Endothelial cell (in vitro differentiated cells): ENCODE measurements at places on chromosomes 7 and 10.

DNA sequence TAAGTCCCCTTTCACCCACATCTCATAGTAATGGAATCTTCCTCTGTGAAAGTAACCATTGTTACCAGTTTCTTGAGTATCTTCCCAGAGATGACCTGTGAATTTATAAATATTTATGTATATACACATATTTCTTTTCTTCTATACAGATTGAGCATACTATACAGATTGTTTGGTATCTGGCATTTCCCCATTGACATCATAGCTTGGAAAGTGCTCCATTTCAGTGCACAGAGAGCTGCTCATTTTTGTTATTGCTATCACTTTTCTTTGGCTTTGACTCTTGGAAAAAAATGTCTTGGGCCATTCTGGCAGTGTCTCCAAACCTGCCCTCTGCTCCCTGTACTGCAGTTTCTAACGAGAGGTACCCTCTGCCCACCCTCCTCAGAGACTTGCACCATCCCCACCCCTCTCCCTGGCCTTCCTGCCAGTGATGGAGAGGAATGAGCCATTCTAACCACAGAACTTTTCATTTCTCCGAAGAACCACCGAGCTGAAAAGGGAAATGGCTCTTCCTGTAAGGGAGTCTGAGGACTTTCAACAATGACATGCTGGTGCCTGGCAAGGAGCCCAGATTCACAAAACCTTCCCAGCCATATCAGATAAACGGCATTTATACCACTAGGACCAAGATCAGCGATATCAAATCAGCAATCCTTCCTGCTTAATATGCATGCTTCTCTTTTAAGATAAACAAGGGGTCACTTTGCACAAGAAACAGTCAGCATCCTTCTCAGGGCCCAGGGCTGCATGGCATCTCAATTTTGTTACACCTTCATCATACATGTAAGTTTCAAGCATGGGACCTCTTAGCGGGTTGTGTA is 19.7 kb upstream of the CCSER2 start:
- no peak for DNase-seq

- no peak for DNase-seq
These were observed 60.2 kb downstream of the CCDC71L start for GRCh38 chr7:106600569-106601373.

GRCh38 chr10:71571460-71572175 is 148.0 kb downstream of the C10orf105 start:
- no peak for DNase-seq

GRCh38 chr10:80924063-80924952 is 386.6 kb downstream of the SH2D4B start:
- DNase-seq = peak; percentile 65

- no peak for DNase-seq
These were observed 34.3 kb upstream of the WASHC2A start for GRCh38 chr10:50033481-50033880.

GRCh38 chr10:71270301-71271220 is 48.5 kb upstream of the SLC29A3 start:
- DNase-seq = peak; percentile 63

- no peak for DNase-seq
These were observed 82.5 kb upstream of the CAPZA2 start for GRCh38 chr7:116779931-116780330.

DNA sequence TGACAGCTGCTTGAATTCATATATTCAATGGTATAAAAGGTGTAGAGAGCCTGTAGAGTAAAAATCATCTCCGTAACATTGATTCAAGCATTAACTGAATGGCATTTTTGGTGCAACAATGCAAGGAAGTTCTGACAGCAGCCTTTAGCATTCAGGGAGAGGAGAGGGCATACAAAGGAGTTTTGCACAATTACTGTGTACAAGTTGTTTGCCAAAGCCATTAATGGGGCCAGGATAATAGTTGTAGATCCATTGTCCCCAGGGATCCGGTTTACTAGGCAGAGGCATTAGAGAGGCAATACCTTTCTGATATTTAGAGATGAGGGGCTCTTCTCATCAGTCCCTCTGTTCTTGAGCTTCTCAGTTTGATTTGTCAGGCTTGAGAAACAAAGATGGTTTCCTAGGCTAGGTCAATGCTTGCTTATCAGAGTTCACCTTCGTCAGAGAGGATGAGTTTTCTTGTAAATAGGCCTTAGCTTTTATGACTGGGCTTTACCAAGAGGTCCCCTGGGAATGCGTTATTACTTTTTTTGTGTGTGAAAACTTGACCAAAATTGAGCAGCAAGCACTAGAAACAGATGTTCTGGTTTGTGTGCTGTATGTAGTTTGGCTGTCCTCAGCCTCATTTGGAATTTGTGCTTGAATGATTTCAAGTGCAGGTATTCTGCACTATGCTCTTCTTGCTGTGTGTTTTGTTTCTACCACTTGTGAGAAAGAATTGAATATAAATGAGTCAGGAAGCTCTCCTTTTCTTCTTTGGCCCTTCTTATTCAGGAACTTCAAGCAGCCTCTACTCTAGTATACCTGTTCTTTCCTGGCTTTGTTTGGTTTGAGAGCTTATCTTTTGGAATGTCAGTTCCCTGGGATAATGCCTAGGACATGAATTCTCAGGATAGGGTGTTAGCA is 32.0 kb downstream of the SND1 start:
- no peak for DNase-seq

GRCh38 chr10:74852381-74852780 is 26.0 kb downstream of the KAT6B start:
- no peak for DNase-seq

DNA sequence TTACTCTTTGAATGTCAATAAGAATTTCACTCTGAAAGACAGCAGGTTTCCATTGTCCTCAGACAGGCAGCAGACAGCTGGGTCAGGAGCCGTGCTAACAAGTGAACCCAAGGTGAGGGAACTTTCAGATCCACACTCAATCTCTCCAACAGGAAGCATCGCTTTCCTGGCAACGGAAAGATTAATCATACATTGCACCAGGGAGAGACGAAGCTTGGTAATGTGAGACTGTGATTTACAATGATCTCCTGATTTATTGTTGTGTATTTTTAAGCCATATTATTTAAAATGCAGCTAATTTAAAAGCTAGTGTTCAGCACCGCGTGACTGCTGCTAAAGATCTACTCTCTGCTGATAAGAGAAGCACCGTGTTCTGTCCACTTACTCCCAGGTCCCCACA is 17.5 kb upstream of the NOM1 start:
- DNase-seq = no peak

GRCh38 chr7:139328375-139328774 is 12.8 kb upstream of the FMC1 start:
- DNase-seq = no peak

- DNase-seq = no peak
These were observed 40.3 kb downstream of the DAGLB start for GRCh38 chr7:6407434-6407833.

DNA sequence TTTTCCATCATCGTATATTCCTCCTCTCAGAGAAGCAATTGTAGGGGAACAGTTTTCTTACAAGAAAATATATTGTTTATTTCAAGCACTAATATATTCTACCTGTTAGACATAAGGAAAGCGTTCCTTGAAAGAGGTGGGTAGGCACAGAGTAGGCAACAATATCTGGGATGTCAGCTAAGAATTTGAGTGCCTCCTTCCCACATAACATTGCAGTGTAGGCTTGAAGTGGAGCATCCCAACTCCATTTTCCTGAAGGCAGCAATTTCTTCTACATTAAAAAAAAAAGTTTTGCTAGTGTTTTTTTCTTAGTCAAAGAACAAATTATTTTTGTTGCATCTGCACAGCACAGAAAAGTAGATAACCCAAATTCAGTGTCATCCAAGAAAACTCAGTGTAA is 20.8 kb downstream of the BCAP29 start:
- no peak for DNase-seq

GRCh38 chr10:15313843-15314242 is 57.2 kb downstream of the FAM171A1 start:
- peak; percentile 52 for DNase-seq
